Stimulated activated CD8-positive, alpha-beta memory T cell treated with anti-CD3 and anti-CD28 coated beads, Interleukin-4, amount 100 ng/mL, for 1 hour (primary cell): ENCODE measurements at places on chromosomes 12 and 14.

- DNase-seq: no peak
These were observed 2.2 kb upstream of the NFKBIA start for GRCh38 chr14:35406506-35407305.

DNA sequence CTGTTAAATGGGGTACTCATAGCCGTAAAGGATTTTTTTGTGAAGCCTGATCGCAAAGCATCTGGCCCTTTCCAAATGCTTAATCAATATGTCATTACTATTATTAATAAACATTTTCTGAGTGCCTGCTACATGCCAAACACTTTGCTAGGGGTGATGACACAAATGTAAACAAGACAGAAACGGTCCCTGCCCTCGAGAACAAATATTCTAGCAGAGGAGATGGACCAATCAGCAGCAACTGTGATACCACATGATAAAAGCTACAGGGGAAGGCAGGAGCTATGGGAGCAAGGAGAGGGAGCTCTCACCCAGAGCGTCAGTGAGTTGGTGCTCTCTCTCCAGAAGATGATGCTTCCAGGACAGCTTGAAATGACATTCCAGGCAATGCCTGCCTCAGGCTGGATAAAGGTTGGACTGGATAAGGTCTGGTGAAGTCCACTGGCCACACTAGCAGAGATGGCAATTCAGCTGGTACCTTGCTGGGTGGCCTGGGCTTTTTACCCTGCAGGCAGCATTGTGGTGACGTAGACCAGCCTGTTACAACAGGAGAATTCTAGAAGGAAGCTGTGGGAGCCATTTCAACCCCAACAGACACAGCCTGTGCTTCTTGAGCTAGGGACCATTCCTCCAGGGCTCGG lies 41.1 kb downstream of the ERH start:
- no peak for DNase-seq

DNA sequence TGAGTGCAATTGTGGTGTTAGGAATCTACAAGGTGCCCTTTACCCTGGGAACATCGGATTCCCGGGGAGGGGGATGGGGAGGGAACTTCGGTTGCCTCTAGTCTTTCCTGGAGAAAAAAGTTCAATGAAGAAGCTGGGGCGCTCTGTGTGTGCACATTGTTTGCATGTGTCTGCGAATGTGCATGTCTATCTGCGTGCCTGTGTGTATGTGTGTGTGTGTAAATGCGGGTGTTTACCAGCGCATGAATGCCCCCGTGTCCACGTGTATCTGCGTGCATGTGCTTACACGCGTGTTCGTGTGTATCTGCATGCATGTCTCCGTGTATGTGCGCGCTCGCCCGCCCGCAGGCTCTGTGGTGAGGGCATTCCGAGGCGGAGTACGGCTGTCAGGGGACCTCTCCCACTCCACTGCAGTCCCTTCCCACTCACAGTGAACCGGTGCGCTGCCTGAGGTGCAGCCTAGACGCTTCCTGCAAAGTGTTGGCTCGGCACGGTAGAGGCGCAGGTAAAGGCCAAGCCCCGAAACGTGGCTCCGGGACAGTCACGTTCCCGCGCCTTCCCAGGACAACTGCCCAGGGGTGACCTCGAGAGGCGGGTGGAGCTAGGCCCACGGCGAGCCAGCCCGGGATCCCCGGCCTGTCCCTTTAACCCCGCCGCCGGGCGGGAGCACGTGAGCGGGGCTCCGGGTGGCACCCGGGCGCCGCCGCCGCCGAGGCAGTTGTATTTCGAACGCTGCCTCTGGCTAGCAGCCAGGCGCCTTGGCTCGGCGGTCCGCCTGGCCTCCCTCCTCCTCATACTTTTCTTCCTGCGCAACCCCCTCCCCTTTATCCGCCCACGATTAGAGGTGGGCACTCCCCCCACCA lies 539 bp upstream of the HMGA2 start:
- DNase-seq: no peak

- DNase-seq: no peak
These were observed 268 bp downstream of the NDUFB1 start for GRCh38 chr14:92121207-92121669.

DNA sequence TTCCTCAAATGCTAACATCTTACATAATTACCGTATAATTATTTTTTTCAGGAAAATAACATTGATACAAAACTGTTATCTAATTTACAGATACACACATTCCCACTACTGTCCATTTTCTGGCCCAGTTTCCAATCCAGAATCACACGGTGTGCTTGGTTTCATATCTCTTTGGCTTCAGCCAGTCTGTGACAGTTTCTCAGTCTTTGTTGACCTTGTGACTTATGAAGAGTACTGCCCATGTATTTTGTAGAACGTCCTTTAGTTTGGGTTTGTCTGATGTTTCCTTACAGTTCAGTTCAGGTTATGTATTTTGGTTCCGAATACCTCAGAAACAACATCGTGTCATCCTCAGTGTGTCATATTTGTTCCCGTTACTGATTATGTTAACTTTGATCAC lies 16.2 kb downstream of the RXYLT1 start:
- DNase-seq: no peak

DNA sequence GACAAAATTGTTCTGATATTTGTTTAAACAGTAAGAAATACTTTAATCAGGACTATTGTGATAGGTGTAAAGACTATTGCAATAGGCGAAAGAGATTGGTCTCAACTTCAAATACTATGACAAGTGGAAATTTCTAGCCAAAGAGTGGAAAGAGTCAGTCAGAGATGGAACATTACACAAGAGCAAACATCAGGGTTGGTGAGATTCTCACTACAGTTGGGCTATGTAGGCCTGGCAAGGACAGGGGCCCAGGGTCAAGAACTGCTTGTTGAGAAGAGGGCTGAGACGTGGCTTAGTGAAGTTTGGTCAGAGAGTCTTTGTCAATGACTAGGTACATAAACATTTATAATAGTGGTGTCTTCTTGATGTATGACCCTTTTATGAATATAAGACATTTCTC lies 19.4 kb downstream of the CAND1 start:
- DNase-seq: no peak

GRCh38 chr12:109944561-109945359 lies 44.7 kb downstream of the TCHP start:
- DNase-seq: no peak

DNA sequence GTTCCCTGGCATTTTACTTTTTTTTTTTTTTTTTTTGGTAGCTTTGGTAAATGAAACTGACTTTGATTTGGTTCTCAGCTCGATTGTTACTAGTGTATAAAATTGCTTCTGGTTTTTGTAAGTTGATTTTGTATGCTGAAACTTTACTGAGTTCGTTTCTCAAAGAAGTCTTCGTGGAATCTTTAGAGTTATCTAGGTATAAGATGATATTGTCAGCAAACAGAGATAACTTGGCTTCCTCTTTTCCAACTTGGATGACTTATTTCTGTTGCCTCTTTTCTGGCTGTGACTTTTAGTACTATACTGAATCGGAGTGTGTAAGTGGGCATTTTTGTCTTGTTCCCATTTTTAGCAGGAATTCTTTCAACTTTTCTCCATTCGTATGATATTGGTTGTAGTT lies 28.1 kb downstream of the USP15 start:
- no peak for DNase-seq

DNA sequence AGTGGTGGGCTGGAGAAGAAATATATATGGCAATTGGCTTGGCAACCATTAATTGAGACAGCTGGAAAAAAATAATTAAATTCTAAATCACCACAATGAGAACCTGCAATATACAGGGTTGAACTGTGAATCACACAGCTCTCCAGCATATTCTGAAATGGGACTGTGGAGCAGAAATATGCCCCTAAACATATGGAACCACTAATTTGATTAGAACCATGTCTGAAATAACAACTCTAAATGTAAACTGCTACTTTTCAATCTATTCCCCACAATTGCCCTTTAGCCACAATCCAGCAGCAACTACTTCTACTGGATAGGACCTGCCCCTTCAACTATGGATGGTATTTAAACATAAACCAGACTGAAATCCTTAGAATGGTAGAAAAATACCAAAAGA lies 330.4 kb downstream of the TRHDE start:
- DNase-seq: no peak

GRCh38 chr12:63864454-63864706 lies 19.9 kb downstream of the SRGAP1 start:
- no peak for DNase-seq

DNA sequence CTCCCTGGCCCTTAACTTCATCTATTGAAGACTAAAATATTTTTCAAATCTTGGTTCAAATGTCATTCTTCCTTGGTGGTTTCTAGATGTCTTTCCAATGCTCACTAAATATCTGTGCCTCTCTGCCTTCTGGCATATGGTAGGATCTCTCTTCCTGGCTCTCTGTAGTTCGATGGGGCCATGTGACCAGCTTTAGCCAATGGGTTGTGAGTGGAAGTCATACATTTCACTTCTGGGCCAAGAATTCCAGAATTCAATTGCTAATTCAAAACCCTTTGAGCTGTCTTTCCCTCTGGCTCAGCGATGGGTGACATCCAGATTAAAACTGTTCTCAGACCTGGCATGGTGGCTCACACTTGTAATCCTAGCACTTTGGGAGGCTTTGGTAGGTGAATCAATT lies 25.8 kb upstream of the CTDSP2 start:
- DNase-seq: no peak

GRCh38 chr12:6839482-6840201 lies 1.1 kb upstream of the GNB3 start:
- DNase-seq: no peak

DNA sequence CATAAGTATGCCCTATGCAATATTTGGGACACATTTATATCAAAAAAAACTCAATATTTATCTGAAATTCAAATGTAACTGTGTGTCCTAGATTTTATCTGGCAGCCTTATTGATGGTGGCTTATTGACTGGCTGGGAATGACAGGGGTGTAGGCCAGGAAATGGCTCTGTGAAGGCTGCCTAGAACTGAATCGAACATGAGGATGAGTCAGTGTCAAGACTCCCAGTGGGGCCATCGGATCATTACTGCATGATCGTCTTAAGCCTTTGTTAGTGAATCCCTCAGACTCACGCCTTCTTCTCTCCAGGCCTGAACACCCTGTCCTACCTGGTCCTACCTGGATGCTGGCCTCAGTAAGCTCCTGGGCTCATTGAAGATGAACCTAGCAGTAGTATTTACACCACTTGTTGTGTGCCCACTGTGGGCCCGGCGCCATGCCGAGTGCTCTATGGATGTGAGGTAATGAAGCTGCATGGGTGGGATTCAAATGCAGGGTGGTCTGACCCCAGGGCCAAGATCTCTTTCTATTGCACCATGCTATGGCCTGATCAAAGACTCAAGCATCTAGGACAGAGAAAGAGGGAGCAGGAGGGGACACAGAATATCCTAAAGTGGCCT lies 21.0 kb upstream of the FAIM2 start:
- no peak for DNase-seq

- DNase-seq: no peak
These were observed 127.4 kb upstream of the PRMT8 start for GRCh38 chr12:3363608-3364007.

- no peak for DNase-seq
These were observed 10.2 kb downstream of the TPCN1 start for GRCh38 chr12:113231235-113232088.

DNA sequence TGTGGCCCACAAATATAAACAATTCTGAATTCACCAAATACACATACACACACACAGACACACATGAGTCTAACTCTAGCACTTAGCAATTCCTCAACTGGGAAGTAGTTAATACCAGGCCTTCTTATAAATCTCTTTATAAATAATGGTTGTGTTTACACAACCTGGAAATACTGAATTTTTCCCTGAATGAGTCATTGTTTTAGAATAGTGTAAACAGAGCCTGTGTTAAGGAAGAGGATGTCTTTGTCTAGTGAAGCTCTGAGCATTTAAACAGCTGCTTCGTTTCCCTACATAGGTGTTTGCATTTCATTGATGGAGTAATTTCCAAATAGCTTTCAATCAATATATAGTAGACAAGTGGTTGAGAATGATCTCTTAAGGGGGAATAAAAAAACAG lies 218.8 kb downstream of the BTG1 start:
- no peak for DNase-seq

GRCh38 chr12:119710374-119710964 lies 42.5 kb downstream of the PRKAB1 start:
- DNase-seq: no peak

- no peak for DNase-seq
These were observed 38.2 kb upstream of the MAP1LC3B2 start for GRCh38 chr12:116520801-116521471.

- no peak for DNase-seq
These were observed 33.6 kb downstream of the HMGA2 start for GRCh38 chr12:65857840-65858239.

DNA sequence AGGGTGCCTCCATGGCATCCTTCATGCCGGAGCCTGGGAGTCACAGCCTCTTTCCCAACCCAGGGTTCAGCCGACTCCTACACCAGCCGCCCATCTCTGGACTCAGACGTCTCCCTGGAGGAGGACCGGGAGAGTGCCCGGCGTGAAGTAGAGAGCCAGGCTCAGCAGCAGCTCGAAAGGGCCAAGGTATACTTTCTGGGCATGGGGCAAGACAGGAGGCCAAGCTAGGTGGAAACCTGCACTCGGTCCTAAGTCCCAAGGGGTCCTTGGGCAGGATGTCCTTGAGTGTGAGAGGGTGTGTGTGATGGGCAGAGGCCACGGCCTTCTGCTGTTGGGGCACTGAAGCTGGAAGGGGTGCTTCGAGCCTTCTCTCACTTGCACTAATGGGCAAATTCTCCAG lies 5.0 kb downstream of the CACNB3 start:
- DNase-seq: no peak

DNA sequence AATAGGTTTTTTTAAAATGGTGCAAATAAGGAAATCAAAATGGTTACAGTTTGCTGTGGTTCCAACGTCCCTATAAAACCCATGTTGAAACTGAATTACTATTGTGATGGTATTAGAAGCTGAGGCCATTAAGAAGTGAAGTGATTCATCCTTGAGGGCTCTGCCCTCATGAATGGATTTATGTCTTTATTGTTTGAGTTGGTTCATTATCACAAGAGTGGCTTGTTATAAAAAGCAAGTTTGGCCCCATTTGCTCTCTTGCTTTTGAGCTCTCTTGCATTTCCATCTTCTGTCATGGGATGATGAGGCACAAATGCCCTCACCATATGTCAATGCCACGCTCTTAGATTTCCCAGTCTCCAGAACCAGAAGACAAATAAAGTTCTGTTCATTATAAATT lies 62.3 kb downstream of the PRKD1 start:
- DNase-seq: no peak

GRCh38 chr12:3418609-3419390 lies 72.2 kb upstream of the PRMT8 start:
- DNase-seq: no peak

- no peak for DNase-seq
These were observed 12.0 kb downstream of the CLSTN3 start for GRCh38 chr12:7142056-7142644.

GRCh38 chr14:37546621-37547447 lies 48.2 kb downstream of the FOXA1 start:
- DNase-seq: no peak

- DNase-seq: no peak
These were observed 3.7 kb downstream of the PRICKLE1 start for GRCh38 chr12:42585841-42586216.

GRCh38 chr14:21226467-21226866 lies 42.8 kb downstream of the HNRNPC start:
- no peak for DNase-seq
